Osteoblast (primary cell): ENCODE measurements at places on chromosomes 5 and 9. TPM values are rescaled to one million over a fixed set of nuclear protein-coding genes. Genes with fewer than 3 reads are reported as not detected.

LHX3 gene
- total RNA-seq: under 0.01 TPM in 1 of 2 replicates, not detected in the other

KLF4 gene
- total RNA-seq: 33.9 and 34.7 TPM in 2 replicates

DNA sequence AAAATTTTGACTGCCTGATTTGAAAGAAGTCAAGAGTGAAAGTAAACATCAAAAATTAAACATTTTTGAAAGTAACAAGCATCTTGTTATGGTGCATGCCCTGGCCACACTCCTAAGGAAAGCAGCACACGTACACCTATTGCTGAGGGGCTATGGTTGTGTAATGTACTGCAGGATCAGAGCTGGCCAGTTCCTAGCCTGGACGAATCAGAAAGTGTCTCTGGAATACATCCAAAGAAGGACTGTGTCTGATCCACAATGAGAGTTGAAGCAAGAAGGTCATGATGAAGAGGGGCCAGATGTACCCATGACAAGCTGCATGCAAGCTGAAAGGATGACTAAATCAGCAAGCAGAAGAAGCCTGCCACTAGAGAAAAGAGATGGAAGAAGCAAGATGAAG, 618.2 kb downstream of the TLE1 start:
- DNase-seq: no peak

ANKRD20A1 gene
- not detected in 2 replicates for total RNA-seq

GRCh38 chr9:117828466-117828865, 124.3 kb downstream of the TLR4 start:
- no peak for DNase-seq

DNA sequence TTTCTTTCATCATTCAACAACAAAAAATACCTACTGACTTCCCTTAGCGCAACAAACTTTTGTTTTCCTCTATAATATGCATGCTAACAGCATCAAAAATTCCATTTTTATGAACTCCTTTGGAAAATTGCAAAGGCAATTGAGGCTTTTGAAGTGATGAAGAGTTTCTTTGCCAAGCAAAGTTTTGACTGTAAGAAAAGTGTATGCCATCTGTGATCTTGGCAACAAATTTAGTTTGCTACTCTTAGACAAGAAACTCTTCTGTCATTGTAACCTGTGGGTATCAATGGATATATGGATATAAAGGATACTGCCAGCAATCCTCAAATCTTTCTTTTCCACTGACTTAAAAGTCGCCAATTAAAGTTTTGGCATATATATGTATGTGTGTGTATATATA, 72.0 kb upstream of the GABRA1 start:
- DNase-seq: no peak

GRCh38 chr9:113788616-113789330, 87.3 kb upstream of the ZNF618 start:
- DNase-seq: no peak

- no peak for DNase-seq
These were observed 196.5 kb upstream of the TBCA start for GRCh38 chr5:77972469-77973252.

DNA sequence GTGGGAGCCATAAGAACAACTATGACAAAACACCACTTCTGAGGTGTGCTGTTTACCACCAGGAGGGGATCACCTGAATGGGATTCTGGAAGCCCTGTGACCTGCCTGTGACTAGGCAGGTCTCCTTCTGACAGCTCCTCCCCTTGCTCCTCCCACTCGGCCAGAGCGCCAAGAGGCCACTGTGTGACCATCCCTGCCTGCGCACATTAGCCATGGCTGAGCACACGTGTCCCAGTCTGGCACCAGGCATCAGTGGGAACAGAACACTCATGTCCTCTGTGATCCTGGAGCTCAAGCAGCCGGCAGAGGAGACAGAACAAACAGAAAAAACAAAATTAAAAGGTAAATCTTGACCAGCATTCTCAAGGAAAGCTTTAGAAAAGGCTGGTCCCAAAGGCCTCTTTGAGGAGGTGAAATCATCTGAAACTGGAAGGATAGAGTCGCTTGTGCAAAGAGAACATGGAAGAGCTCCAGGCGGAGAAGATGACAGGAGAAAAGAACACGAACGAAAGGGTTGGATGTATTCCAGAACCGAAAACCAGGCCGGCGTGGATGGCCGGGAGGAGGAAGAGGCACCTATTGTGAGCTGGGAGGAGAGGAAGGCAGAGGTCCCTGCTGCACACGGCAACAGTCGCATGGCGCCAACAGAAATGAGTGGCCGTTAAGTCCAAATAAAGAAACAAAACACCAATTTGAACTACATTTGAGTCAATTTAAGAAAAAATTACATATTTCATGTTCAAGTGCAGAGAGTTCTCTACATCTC, 5.1 kb downstream of the MED10 start:
- DNase-seq: peak; percentile 63

DMAC1 gene
- total RNA-seq: 7.6 and 10.0 TPM in 2 replicates

DNA sequence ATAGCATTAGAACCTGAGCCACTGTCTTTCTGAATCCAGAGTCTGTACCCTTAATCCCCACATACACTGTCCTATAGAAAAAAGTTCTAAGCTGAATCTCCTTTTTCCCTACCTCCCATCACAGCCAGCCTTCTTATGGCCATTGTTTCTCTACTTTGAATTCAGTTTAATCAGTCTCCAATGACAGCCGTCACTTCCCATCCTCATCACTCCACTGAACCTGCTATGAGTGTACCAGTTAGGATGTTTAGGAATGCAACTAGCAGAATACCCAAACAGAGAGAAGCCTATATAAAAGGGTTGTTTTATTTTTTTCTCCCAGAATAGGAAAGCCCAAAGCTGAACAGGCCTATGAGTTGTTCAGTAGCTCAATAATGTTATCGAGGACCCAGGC, 220.4 kb upstream of the NREP start:
- no peak for DNase-seq

C7 gene
- 0.36 and 0.88 TPM in 2 replicates for total RNA-seq

DNA sequence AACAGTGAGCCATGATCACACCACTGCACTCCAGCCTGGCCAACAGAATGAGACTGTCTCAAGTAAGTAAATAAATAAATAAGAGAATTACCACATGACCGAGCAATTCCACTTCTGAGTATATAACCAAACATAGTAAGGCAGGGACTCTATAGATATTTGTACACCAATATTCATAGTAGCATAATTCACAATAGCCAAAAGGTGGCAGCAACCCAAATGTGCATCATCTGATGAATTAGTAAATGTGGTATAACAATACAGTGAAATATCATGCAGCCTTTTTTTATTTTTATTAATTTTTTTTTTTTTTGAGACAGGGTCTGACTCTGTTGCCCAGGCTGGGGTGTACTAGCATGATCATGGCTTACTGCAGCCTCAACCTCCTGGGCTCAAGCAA, 33.1 kb downstream of the ALDH7A1 start:
- no peak for DNase-seq

GPX3 gene
- 8.8 and 9.8 TPM in 2 replicates for total RNA-seq

DNA sequence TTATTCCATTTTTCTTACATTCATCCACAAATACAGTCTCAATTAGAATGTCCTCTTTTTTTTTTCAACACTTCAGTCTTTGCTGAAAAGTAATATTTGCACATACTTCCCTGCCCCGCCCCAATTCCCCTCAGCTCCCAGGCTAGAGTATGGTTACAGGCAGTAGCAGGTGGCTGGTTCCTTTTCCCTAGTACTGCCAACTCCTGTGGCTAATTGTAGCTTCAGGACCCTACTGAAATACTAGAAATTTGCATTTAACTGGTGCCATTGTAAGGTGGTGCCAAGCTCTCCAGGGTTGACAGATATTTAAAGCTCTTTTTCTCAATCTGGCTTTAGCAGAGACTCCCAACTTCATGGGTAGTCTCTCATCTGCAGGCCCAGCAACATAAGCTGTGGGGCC, 80.3 kb downstream of the FAM81B start:
- DNase-seq: no peak

- peak; percentile 56 for DNase-seq
These were observed 164.2 kb downstream of the MACROH2A1 start for GRCh38 chr5:135234666-135235401.
